ENCODE measurements at places on chromosomes 5 and 9. TPM values are rescaled to one million over a fixed set of nuclear protein-coding genes. Genes with fewer than 3 reads are reported as not detected.
A peak's percentile ranks its signal among the peaks of the same experiment; 100 is the strongest.

Gene CCDC180
- 4.0 TPM for total RNA-seq

Gene IFNA13
- total RNA-seq: not detected

Gene TNC
- total RNA-seq: 52.9 TPM

Gene GHR
- 6.6 TPM for total RNA-seq

Gene SLC36A3
- total RNA-seq: not detected

Gene PCDHA13
- 2.3 TPM for total RNA-seq

- H3K27me3 ChIP-seq: peaks cover 85% of the 10 kb centered on the region
- DNase-seq: no peak
- no peaks in the 10 kb centered on the region for H3K36me3 ChIP-seq
- H3K4me1 ChIP-seq: peaks cover 6% of the 10 kb centered on the region
- H3K4me3 ChIP-seq: no peak overlapping the region
- no peak overlapping the region for H3K27ac ChIP-seq
Observed at GRCh38 chr5:73443829-73444498, 4.6 kb downstream of the FOXD1 start.

- no peak for DNase-seq
- no peaks in the 10 kb centered on the region for H3K27me3 ChIP-seq
- H3K36me3 ChIP-seq: no peaks in the 10 kb centered on the region
- no peak overlapping the region for H3K4me3 ChIP-seq
- peak overlapping the region; percentile 53 for H3K27ac ChIP-seq
Observed at GRCh38 chr5:100827481-100827889, 75.6 kb downstream of the ST8SIA4 start.

- no peak overlapping the region for H3K4me3 ChIP-seq
- H3K27me3 ChIP-seq: no peaks in the 10 kb centered on the region
Observed at GRCh38 chr5:100722657-100723056, 180.4 kb downstream of the ST8SIA4 start.

DNA sequence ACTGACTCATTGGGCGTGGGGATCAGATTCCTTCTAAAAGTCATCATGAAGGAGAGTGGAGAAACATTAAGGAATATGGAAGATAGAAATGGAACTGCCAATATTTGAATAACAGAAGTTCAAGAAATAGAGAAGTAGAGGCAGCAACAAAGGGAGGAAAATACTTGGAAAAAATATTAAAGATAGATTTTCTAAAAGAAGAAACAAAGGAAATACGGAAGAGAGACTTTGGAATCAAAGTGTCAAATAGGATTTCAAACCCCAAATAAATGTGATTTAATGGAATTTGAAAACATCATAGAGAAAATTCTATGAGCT, 605.1 kb upstream of the KLF4 start:
- H3K4me1 ChIP-seq: no peaks in the 10 kb centered on the region
- H3K4me3 ChIP-seq: no peak overlapping the region
- no peaks in the 10 kb centered on the region for H3K36me3 ChIP-seq
- no peak overlapping the region for H3K27ac ChIP-seq

GRCh38 chr5:178323961-178324360, 91.4 kb upstream of the PHYKPL start:
- DNase-seq: peak; percentile 45
- H3K27me3 ChIP-seq: no peaks in the 10 kb centered on the region
- no peaks in the 10 kb centered on the region for H3K36me3 ChIP-seq
- H3K4me3 ChIP-seq: no peak overlapping the region
- H3K4me1 ChIP-seq: peaks cover 19% of the 10 kb centered on the region

DNA sequence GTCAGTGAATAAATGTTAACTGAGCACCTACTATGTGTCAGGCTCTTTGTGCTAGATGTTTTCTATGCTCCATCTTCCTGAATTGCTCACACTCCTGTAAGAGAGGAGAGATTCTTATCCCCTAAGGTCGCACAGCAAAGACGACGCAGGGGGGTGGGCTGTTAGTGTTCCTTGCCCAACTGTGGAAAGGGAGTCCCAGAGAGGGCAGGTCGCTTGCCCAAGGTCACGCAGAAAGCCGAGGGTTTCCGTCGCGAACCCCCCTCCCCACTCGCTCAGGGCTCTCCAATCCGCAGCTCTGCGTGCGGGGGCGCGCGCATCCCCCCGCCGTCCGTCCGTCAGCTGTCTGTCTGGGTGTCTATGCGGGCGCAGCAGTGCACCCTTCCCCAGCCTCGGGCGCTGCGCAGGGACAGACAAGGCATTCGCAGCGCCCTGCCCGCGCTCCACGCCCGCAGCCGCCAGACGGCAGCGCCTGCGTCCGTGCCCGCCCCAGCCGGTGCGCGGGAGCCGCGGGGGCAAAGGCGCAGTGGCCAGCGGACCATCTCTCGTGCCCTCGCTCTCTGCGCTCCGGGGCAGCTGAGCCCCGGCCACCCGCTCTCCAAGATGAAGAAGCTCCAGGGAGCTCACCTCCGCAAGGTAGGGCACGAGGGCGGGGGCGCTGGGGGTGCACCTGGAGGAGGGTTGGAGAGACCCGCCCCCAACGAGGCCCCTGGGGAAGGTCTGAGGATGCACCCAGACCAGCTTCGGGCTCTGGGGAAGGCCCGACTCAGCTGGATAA, at the start of gene SLC6A7:
TSS of gene SLC6A7 (plus strand) at position 335 of the 775 bp plus-strand sequence. CDS start at position 601, 266 bp downstream.
- no peak for DNase-seq
- H3K27me3 ChIP-seq: peaks cover 22% of the 10 kb centered on the region
- no peaks in the 10 kb centered on the region for H3K36me3 ChIP-seq

DNA sequence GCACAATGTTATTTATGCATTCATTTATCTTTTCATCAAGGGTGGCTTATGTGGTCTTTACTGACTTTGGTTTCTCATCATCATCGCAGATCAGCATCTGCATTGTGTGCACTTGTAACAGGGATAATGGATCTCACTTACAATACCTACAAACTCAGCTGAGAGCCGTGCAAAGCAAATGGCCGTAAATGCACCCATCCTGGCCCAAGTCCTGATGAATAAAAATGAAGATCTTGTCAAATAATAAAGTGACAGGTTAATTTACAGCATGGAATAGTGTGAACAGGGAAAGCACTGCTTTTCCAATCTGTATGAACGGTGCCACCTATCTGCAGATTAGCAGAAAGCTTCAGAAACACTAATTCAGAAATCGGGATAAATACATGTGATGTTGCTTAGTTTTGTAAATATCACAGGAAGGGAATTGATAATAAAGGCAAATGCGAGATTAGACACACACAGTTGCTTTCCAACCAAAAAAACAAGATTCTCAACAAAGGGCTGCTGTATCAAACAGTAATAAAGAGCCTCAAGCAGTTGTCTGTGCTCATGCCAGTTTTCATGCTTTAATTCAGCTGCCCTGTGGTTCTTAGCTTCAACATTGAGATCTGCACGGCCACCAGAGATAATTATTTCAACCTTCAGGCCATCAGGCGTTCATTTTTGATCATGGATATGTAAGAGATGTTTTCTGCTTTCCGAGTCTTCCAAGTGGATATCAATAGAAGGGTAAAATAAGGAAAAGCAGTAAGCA, 153.4 kb upstream of the POU5F2 start:
- H3K4me1 ChIP-seq: peaks cover 4% of the 10 kb centered on the region
- H3K36me3 ChIP-seq: no peaks in the 10 kb centered on the region
- H3K27me3 ChIP-seq: no peaks in the 10 kb centered on the region
- no peak for DNase-seq

DNA sequence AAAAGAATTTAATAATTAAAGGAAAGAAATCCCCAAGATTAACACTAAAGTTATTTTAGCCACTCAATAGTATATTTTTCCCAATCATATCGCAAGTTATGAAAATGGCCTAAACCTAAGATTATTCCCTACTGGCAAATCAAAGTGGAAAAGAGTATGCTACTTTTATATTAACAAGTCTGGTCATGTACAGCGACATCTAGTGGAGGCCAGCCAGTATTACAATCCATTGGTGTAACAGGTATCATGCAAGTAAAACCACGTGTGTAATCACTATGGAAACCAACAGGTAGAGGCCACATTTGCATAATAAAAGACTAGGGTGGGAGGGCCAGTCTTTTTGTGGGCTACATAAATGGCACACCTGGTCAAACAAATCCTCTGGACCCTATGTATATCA, 976.4 kb upstream of the CDH9 start:
- no peak overlapping the region for H3K27ac ChIP-seq
- no peak for DNase-seq
- H3K27me3 ChIP-seq: no peaks in the 10 kb centered on the region

GRCh38 chr5:170469414-170469813, 34.4 kb upstream of the KCNIP1 start:
- DNase-seq: no peak
- H3K27ac ChIP-seq: no peak overlapping the region
- no peaks in the 10 kb centered on the region for H3K27me3 ChIP-seq
- no peaks in the 10 kb centered on the region for H3K36me3 ChIP-seq
- no peaks in the 10 kb centered on the region for H3K4me1 ChIP-seq

- H3K36me3 ChIP-seq: no peaks in the 10 kb centered on the region
- H3K27ac ChIP-seq: no peak overlapping the region
- no peak overlapping the region for H3K4me3 ChIP-seq
- H3K27me3 ChIP-seq: no peaks in the 10 kb centered on the region
- no peak for DNase-seq
Observed at GRCh38 chr5:90337449-90338052, 72.0 kb downstream of the CETN3 start.

DNA sequence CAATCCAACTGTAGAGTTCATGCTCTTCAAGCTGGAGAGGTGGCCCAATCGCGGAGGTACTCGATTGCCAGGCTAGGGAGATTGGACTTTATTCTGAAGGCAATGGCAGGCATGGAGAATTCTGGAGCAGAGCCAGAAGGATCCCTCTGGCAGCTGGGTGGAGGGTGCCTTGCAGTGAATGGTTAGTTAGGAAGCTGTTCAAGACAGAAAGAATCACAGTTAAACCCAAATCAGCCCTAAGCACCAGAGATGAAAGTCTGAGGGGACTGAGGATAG, 182.4 kb downstream of the RGS3 start:
- DNase-seq: peak; percentile 9
- H3K27ac ChIP-seq: no peak overlapping the region
- H3K27me3 ChIP-seq: no peaks in the 10 kb centered on the region
- H3K4me1 ChIP-seq: no peaks in the 10 kb centered on the region

DNA sequence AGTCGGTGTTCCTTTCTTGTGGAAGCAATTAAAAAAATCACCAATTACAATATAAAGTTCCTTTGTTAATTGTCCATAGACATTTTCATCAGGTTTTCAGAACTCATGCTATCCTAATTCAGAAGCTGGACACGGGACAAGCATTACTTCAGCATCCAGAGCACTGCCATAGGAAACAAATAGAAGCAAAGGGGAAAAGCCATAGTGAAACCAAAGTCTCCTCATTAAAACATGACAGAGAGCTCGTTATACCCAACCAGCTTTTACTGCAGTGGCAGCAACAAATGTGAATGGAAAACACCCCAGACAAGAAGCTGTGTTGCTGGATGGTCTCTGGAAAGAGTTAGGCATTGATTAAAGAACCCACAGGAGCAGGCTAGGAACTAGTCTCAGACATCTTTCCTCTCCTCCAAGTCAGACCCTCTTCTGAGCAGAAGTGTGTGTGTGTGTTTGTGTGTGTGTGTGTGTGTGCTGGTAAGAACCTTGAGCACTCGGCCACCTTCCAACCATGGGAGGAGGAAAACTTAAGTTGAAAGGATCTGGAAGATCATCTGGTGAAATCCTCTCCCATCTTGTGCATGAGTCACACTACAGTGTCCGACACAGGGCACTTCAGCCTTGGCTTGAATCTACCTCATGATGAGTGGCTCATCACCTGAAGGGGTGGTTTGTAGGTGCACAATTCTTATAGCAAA, 162.6 kb upstream of the ADAMTS16 start:
- no peak for DNase-seq
- H3K4me1 ChIP-seq: no peaks in the 10 kb centered on the region

- DNase-seq: no peak
- no peaks in the 10 kb centered on the region for H3K27me3 ChIP-seq
- no peak overlapping the region for H3K4me3 ChIP-seq
- H3K36me3 ChIP-seq: no peaks in the 10 kb centered on the region
- no peak overlapping the region for H3K27ac ChIP-seq
- no peaks in the 10 kb centered on the region for H3K4me1 ChIP-seq
Observed at GRCh38 chr9:23638011-23638410, 188.0 kb downstream of the ELAVL2 start.

DNA sequence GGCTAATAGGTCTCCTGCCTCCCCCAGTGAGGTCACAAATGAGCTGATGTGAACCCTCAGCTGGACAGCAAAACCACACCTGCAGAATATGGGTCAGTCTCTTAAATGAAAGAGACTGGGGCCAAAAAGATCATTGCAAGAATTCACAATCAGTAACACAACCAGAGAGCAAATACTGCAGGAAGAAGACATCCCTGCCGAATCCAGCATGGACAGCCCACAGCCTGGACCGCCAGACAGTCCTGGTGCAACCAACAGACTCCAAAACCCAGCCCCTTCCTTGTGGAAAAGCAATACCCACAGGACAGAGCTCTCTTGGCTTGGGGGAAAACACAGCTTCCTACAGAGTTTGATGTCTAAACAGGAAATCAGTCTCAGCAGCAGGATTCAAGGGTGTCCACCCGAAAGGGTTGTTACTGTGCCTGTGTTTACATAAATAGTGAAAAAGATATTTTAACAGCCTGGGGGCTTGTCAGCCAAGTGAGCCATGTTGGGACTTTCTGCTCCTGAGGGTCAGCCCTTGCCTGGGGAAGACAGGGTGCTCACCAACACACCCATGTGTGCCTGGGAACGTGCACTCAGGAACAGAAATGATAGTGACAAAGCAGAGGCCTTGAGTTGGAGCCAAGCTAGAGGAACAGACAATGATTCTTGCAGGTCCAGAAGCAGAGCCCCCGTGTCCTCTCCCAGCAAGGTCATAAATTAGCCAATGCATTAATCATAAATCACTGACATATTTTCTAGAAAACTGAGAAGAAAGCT, 106.2 kb downstream of the SEMA5A start:
- DNase-seq: no peak
- no peaks in the 10 kb centered on the region for H3K36me3 ChIP-seq
- H3K4me3 ChIP-seq: no peak overlapping the region

DNA sequence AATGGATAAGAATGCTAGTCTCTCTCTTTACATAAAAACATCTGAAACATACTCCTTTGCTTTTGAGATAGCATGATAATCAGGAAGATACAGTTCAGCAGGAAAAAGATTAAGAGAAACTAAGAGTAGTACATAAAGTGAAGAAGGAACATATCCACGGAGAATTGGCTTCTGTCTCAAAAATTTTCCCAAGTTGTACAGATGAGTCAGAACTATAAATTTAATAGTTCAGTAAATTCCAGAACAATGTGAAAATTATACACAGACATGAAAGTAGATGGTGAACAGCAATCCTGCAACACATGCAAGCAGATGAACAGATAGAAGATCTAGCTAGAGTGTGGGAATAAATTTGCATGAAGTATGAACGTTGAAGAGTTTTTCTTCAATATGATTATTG, 691.4 kb upstream of the RIOK2 start:
- no peaks in the 10 kb centered on the region for H3K4me1 ChIP-seq
- no peak for DNase-seq
- no peak overlapping the region for H3K4me3 ChIP-seq
- no peak overlapping the region for H3K27ac ChIP-seq
- no peaks in the 10 kb centered on the region for H3K36me3 ChIP-seq
